Bronchial epithelial cell (primary cell): ENCODE measurements at places on chromosomes 6 and 20. TPM values are rescaled to one million over a fixed set of nuclear protein-coding genes. Genes with fewer than 3 reads are reported as not detected.
A peak's percentile ranks its signal among the peaks of the same experiment; 100 is the strongest.

DNA sequence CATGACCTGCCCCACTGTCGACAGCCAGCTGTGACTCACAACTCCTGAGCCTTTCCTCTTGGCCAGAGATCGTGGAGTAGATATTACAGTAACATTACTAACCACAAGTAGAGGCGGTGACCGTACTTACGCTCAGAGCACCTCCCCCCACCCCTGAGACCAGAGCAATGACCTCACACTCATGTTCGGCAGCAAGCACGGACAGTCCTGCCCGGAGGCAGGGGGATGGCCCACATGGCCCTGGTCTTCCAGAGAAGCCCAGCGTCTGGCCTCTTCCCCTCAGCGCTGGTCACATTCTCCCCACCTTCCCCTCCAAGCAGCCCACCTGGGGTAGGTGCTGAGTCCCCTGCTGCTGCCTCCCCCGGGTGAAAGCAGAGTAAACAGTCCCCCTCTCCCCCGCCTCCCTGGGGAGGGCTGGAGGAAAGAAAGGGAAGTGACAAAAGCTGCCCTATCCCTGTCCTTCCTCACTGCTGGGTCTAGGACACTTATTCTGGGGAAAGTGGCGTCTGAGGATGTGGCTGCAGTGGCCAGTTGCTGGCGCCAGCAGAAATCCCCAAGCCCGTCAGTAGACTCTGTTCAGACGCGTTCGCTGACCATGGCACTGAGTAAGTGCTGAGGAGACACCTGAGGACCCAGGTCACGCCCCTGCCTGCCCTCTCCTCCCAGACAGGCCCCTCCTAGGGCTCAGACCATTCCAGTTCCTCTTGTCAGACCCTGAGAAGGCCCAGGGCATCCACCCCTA lies 68.5 kb downstream of the MRPL14 start:
- DNase-seq, result peak; percentile 98

DNA sequence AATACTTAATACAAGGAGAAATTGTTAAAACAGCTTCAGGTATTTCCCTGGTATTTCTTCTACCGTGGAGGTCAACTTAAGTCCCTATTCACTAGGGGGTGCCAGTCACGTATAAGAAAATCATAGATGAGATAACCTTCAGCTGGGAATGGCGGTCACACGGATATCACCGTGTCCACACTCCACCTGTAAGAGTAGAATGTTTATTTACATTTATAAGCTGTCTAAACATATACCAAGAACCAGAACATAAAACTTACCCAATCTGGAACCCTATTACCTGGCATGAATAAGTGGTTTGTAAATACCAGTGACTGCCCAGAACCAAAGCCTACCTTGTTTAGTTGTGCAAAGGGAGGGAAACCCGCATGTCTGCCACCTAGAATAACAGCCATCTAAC lies 1.9 kb upstream of the ELOVL4 start:
- peak; percentile 72 for DNase-seq

GRCh38 chr20:41696428-41696827 lies 78.3 kb upstream of the CHD6 start:
- DNase-seq, result peak; percentile 16

- DNase-seq, result no peak
These were observed 492.0 kb upstream of the NRSN1 start for GRCh38 chr6:23633996-23634395.

- no peak for DNase-seq
These were observed 123.2 kb downstream of the RIN2 start for GRCh38 chr20:19881080-19881840.

The EDN3 gene
- not detected in 2 replicates for total RNA-seq

The TREM1 gene
- total RNA-seq, result 1.8 and 21.1 TPM in 2 replicates

The TPD52L2 gene
- total RNA-seq, result 172 and 184 TPM in 2 replicates

The CHRNA4 gene
- not detected in 2 replicates for total RNA-seq

The HLA-DQB1 gene
- total RNA-seq, result 1.4 TPM in 1 of 2 replicates, not detected in the other

The METTL24 gene
- not detected in 2 replicates for total RNA-seq

The ARFGEF3 gene
- total RNA-seq, result 10.3 and 14.2 TPM in 2 replicates
